ENCODE measurements at places on chromosomes 16 and 17.

DNA sequence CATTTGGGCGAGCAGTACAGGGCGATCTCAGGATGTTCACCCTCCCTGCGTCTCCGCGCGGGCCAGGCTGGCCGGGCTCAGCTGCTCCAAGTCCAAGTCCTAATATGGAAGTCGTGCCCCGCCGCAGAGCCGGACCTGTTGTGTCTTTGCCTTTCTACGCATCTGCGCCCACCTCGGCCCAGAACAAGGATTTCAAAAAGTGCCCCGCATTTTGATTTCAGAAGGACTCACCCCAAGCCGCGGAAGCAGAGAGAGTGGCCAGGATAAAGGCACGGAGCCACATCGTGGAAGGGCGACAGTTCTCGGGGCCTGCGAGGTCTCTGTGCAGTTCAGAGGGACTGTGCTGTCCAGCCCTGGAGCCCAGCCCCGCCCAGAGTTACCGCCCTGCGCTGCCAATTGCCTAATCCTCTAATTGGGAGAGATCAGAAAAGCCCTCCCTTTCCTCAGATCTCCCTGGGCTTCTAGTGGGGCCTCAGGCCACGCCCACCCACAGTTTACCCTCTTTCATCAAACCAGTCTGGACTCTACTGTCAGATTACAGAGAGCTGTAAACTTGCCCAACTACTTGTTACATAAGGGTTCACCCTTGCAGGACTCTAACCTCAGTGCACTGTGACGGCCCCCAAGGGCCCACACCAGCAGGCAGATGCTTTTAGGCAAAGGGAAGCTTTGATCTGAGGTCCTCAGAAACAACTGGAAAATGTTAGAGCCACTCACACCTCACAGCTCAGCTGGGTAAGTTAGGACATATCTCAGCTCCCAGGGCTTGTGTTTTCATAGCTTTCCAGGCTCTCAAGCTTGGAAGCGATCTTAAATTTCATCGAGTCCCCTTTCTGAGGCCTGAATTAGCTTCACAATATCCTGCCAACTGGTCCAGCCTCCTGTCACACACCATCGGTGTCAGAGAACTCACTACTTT, at the start of gene CES1:
CES1 (minus strand) TSS at position 324 of the 919 bp plus-strand sequence; CDS start at position 283, 41 bp downstream.
- H3K4me3 ChIP-seq: peak within 1 kb of the TSS; percentile 42
- DNase-seq: no peak
- H3K4me1 ChIP-seq: peaks cover 3% of the 10 kb centered on the region
- H3K36me3 ChIP-seq: no peaks in the 10 kb centered on the region

- no peak overlapping the region for H3K27ac ChIP-seq
- peaks cover 40% of the 10 kb centered on the region for H3K4me1 ChIP-seq
- H3K36me3 ChIP-seq: no peaks in the 10 kb centered on the region
- peaks cover 41% of the 10 kb centered on the region for H3K27me3 ChIP-seq
These were observed 6.1 kb upstream of the ARHGAP23 start for GRCh38 chr17:38421871-38422827.

DNA sequence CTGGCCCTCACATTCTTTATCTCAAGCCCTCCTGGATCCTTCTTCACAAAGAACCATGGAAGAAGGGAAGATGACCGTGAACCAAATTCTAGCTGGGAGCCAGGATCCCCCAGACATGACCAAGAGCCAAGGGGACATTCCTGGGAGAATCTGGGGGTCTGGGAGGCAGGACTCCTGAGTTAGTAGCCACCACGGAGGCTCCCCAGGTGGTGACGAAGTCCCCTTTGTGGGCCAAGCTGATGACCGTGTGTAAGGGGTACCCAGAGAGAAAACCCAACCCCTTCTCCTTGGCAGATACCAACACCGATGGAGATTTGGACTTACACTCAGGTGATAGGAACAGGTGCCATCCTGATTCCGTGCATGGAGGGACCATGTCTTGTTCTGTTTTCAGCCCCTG, 6.8 kb upstream of the GFAP start:
- no peak overlapping the region for H3K27ac ChIP-seq
- peaks cover 9% of the 10 kb centered on the region for H3K36me3 ChIP-seq
- peaks cover 7% of the 10 kb centered on the region for H3K4me1 ChIP-seq
- no peak overlapping the region for H3K4me3 ChIP-seq

- peak overlapping the region; percentile 46 for H3K27ac ChIP-seq
These were observed 56.8 kb downstream of the ARHGAP23 start for GRCh38 chr17:38485146-38485468.

DNA sequence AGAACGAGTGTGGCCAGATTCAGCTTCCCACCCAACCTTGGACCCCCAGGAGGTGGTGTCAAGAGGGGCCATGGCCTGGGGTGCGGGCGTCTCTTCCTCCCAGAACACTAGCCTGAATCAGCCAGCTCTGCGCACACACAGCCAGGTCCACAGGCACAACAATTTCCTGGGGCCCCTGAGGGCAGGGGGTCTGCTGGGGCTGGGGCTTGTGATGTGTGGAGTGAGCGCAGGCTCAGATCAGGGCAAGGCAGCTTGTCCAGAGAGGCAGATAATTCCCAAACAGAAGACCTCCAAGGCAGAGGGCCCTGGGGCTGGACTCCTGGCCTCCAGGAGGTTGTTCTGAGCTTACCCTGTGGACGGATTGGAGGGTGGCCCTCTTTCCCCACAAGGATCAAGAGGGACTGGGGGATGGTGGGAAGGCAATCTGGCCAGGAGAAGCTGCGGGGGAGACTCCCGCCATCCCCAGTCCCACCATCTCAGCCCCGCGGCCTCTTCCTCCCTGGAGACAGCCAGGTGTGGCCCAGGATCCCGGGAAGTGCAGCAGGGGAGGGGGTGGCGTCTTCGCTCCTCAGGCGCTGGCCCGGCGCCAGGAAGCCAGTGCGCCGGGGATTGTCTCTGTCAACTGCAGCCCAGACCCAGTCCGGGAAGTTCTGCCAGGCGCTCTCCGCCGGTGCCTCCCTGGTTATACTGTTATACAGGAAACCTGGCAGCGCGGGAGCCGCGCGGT, 52.0 kb upstream of the AMZ2 start:
- DNase-seq: no peak
- no peak overlapping the region for H3K4me3 ChIP-seq
- H3K27me3 ChIP-seq: peaks cover 61% of the 10 kb centered on the region
- peaks cover 3% of the 10 kb centered on the region for H3K36me3 ChIP-seq

- H3K27ac ChIP-seq: no peak overlapping the region
- H3K27me3 ChIP-seq: peaks cover 60% of the 10 kb centered on the region
- no peaks in the 10 kb centered on the region for H3K36me3 ChIP-seq
- peak overlapping the region; percentile 58 for H3K4me3 ChIP-seq
These were observed 21.7 kb upstream of the ACSF3 start for GRCh38 chr16:89071686-89072547.

- H3K27ac ChIP-seq: no peak overlapping the region
- no peak for DNase-seq
- H3K27me3 ChIP-seq: no peaks in the 10 kb centered on the region
- H3K4me3 ChIP-seq: no peak overlapping the region
- H3K4me1 ChIP-seq: no peaks in the 10 kb centered on the region
These were observed 172.7 kb upstream of the CCL2 start for GRCh38 chr17:34082404-34082803.

GRCh38 chr16:85213926-85214675, 101.8 kb upstream of the CIBAR2 start:
- peaks cover 51% of the 10 kb centered on the region for H3K4me1 ChIP-seq
- DNase-seq: no peak
- H3K27me3 ChIP-seq: no peaks in the 10 kb centered on the region
- H3K27ac ChIP-seq: no peak overlapping the region

GRCh38 chr16:56673921-56674320, 4.3 kb downstream of the MT1H start:
- no peak overlapping the region for H3K27ac ChIP-seq
- no peak overlapping the region for H3K4me3 ChIP-seq
- DNase-seq: peak; percentile 43
- H3K4me1 ChIP-seq: peaks cover 13% of the 10 kb centered on the region
- no peaks in the 10 kb centered on the region for H3K36me3 ChIP-seq
- peaks cover 32% of the 10 kb centered on the region for H3K27me3 ChIP-seq

- H3K27me3 ChIP-seq: no peaks in the 10 kb centered on the region
- H3K4me1 ChIP-seq: peaks cover 2% of the 10 kb centered on the region
These were observed 50.1 kb downstream of the FOXK2 start for GRCh38 chr17:82569621-82570020.

DNA sequence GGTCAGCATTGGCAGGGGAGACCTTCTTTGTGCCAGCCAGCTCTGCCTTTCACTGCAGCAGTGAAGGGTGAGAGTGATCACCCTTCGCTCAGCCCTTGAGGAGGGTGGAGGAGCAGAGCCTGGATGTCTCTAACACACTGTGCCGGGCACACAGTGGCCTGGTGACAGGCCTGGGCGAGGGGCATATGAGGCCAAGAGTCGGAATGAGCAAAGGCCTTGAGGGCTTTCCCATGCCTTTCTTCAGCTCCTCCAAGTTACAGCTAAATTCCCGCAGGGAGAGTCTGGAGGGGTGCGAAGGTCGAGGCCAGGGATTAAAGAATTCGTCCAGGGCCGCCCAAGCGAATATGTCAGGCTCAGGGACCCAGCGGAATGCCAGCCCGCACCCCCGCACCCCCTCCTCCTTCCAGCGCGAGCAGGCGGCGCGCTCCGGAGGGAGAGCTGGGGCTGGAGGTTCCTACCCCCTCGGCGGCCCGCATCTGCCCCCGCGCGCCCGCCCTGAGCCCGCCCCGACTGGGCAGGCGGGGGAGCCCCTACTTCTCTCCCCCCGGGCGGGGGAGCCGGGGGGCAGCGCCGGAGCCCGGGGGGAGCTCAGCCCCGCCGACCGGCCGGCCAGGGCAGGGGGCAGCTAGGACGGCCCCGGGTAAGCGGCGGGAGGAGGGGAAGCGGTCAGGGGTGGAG, at the start of gene RASL10B:
RASL10B (plus strand) TSS at position 401 of the 678 bp plus-strand sequence. CDS start 3,546 bp downstream, outside the sequence.
- no peaks in the 10 kb centered on the region for H3K27me3 ChIP-seq
- no peak within 1 kb of the TSS for H3K27ac ChIP-seq
- peaks cover 30% of the 10 kb centered on the region for H3K4me1 ChIP-seq
- peak; percentile 54 for DNase-seq
- H3K36me3 ChIP-seq: peaks cover 10% of the 10 kb centered on the region

- no peak for DNase-seq
- H3K4me1 ChIP-seq: peaks cover 26% of the 10 kb centered on the region
- no peaks in the 10 kb centered on the region for H3K27me3 ChIP-seq
These were observed 954 bp downstream of the IL32 start for GRCh38 chr16:3066440-3066748.

DNA sequence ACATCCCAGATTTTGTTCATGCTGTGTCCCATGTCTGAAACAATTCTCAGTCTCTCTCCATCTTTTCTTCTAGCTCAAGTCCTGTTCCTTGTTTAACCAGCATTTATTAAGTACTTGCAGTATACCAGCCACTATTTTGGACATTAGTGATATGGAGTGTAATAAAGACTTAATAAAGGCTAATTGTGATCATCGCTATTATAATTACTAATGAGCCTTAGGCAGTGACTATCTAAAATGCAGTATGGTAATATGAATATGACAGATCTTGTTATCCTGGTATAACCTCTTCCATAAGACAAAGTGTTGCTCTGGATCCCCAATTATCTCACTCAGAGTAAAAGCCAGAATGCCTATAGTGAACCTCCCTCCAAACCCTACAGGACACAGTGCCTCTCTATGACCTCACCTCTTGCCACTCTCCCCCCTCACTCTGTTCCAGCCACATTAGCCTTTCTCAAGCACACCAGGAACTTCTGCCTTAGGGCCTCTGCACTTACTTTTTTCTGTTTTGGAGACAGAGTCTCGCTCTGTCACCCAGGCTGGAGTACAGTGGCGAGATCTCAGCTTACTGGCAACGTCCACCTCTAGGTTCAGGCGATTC, 1.8 kb upstream of the FLOT2 start:
- H3K27me3 ChIP-seq: no peaks in the 10 kb centered on the region
- no peak overlapping the region for H3K4me3 ChIP-seq
- no peak for DNase-seq
- H3K27ac ChIP-seq: no peak overlapping the region

GRCh38 chr17:33085256-33085655, 93.6 kb downstream of the SPACA3 start:
- DNase-seq: no peak
- H3K4me1 ChIP-seq: no peaks in the 10 kb centered on the region
- no peaks in the 10 kb centered on the region for H3K36me3 ChIP-seq

GRCh38 chr16:57883953-57884654, 81.8 kb upstream of the KIFC3 start:
- no peak for DNase-seq
- H3K27me3 ChIP-seq: peaks cover 72% of the 10 kb centered on the region
- no peak overlapping the region for H3K4me3 ChIP-seq
- H3K27ac ChIP-seq: no peak overlapping the region

DNA sequence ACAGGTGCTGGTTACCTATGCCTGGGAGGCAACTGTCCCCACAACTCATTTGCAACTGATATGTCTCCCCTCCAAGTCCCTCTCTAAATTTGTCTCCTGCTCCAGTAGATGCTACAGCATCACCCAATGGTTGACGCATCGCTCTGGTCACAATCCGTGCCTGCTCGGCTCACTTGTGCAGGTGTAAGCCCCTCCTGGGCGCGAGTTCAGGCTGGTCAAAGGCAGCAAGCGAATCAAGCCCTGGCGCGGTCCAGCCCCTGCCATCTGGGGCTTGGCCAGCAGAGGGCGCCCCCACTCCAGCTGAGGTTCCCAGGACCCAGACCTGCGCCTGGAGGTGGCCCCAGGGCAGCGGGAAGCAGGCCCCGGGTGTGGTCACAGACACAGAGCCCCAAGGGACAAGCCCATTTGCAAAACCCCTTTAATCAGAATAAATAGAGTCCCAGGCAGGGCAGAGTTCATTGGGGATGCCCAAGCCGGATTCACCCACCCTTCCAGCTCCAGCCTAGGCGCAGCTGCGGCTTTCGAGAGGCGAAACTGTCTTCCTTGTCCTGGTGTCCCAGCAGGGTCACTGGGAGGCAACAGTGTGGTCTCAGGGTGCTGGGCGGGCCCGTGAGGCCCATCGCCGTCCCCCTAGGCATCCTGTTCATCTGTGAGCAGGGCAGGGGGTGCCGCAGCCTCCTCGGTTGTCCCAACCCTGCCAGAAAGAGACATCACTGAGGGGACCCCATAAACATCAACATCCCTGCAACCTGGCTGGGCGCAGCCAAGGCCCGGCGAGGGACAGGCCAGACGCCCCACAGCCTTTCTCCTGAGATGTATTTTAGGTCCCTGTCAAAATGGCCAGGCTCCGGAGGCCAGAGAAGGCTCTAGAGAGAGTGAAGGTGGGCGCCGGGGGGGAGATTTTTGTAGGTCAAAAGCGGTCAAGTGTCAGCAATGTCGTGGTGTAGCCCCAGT, 15.8 kb downstream of the TMC6 start:
- peaks cover 72% of the 10 kb centered on the region for H3K36me3 ChIP-seq

GRCh38 chr17:81365601-81366585, 29.4 kb upstream of the BAHCC1 start:
- peaks cover 29% of the 10 kb centered on the region for H3K4me1 ChIP-seq
- no peak overlapping the region for H3K27ac ChIP-seq
- DNase-seq: no peak
- H3K4me3 ChIP-seq: peak overlapping the region; percentile 76
- H3K36me3 ChIP-seq: no peaks in the 10 kb centered on the region

DNA sequence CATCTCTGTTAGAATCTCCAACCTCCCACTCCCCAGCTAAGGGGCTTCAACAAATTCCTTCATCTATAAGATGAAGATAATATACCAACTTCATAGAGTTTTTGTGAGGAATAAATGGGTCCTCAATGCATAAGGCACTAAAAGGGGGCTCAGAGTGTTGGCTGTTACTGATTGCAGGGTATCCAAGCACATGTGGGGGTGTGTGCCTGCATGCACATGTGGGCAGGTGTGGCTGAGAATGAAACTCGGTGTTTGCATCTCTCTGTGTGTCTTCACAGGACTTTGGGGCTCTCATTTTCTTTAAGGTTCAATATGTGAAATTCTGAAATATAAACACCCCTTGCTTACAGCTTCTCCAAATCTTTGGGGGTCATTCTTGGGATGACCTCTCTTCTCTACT, 4.1 kb upstream of the PPP1R9B start:
- H3K36me3 ChIP-seq: no peaks in the 10 kb centered on the region
- peaks cover 13% of the 10 kb centered on the region for H3K4me1 ChIP-seq
- no peak for DNase-seq
- H3K27ac ChIP-seq: no peak overlapping the region

GRCh38 chr16:67530013-67530939, 1.6 kb downstream of the RIPOR1 start:
- peak; percentile 87 for DNase-seq
- peak overlapping the region; percentile 87 for H3K4me3 ChIP-seq
- peaks cover 12% of the 10 kb centered on the region for H3K36me3 ChIP-seq
- peaks cover 37% of the 10 kb centered on the region for H3K4me1 ChIP-seq
